ENCODE measurements at places on chromosomes 16 and 17.

DNA sequence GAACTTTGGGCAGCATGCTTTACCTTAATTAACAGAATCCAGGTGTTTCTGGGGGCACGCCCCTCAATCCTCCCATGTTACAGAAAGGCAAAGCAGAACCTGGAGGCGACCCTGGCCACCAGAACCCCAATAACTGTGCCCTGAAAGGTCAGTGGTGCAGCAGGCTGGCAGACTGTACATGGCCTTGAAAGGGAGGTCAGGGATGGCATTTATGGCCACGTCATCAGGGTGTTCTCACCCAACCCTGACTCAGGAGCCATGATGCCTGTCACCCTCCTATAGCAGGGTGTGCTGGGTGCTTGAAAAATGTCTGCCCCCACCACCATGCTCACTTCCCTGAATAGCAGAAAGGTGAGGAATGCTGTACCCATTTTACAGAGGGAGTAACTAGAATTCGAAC is 177.7 kb downstream of the TMEM132E start:
- DNase-seq = no peak

DNA sequence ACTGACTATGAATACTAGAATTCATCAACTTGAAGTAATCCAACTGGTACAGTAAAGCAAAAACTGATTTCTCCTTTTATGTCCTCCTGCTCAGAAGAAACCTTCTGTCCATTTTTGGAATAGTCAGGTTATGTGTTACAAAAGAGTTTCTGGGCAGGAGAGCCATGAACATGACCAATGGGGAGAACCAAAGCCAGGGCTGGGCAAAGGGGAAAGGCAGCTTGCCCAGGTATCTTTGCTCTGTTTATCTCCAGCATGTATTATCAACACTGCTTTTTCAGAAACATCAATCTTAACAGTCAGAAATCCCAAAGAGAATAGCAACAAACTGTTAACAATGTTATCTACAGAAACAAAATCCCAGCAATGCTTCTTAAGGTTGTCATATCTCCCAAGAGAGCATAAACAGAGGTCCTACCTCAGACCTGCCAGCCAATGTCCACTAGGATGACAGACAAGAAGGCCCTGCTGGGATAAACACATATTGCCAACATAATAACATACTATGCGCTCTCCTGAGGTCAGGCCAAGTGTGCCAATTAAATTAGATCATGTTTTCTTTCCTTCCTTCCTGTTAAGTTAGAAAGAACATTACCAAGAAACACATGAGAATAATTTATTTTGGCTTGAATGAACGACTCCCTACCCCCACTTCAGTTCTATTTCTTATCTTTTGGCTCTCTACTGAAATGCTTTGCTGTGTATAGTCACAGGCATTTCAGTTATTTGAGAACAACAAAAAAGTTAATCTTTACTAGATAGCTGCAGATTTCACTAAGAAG is 28.0 kb downstream of the BLMH start:
- no peak for DNase-seq

GRCh38 chr17:62681061-62681938 is 53.8 kb downstream of the MRC2 start:
- no peak for DNase-seq

- no peak for DNase-seq
Observed at GRCh38 chr17:50612281-50612680, 22.4 kb upstream of the ABCC3 start.

DNA sequence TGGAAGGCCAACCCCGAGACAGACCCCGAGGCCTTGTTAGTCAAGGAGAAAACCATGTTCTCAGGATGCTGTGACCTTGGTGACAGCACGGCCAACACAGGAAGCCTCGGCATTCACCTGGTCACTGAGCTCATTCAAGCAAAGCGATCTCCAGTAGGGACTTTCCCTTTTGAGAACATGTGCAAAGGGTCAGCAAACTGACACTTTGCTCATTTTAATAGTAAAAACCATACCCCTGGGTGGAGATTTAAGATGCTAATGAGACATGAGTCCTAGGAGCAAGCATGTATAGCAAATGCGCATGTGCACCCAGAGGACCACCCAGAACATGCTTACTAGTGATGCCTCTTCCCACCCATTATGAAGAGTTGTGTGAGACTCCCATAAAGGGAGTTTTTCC is 5.7 kb upstream of the SULT1A2 start:
- no peak for DNase-seq

DNA sequence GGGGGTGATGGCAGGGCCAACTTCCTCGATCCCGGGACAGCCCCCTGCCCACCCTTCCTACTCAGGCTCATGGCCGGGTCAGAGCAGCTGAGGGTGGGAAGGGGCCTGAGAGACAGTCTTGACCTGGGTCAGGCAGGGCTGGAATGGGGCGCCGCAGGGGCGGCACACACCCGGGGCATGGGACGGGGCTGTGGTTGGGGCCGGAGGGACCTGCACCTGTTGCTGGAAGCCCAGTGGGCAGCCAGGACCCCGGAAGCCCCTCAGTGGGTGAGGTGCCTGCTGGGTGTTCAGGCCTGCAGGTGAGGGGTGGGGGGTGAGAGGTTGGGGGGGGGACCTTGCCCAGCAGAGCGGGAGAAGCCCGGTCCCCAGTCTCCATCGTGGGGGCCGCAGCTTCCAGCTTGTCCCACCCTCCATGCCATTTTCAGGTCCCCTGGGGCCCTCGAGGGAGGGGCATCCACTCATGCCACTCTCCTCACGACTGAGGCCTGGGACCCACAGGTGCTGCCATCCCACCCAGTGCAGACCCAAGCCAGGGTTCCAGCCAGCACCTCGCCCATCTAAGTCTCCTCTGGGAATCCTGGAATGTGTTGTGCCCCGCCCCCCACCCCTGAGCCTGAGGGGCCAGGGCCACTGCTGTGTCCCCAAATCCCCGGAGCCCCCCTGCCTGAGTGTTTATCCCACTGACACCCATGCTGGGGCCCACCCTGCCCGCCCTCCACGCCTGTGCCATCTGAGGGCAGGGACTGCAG is 43.4 kb upstream of the ACSF3 start:
- no peak for DNase-seq

- DNase-seq = no peak
Observed at GRCh38 chr17:48551214-48551555, 6.3 kb upstream of the HOXB2 start.

GRCh38 chr16:66740010-66740409 is 11.4 kb downstream of the DYNC1LI2 start:
- DNase-seq = no peak

- no peak for DNase-seq
Observed at GRCh38 chr17:56440419-56440818, 153.1 kb upstream of the NOG start.

DNA sequence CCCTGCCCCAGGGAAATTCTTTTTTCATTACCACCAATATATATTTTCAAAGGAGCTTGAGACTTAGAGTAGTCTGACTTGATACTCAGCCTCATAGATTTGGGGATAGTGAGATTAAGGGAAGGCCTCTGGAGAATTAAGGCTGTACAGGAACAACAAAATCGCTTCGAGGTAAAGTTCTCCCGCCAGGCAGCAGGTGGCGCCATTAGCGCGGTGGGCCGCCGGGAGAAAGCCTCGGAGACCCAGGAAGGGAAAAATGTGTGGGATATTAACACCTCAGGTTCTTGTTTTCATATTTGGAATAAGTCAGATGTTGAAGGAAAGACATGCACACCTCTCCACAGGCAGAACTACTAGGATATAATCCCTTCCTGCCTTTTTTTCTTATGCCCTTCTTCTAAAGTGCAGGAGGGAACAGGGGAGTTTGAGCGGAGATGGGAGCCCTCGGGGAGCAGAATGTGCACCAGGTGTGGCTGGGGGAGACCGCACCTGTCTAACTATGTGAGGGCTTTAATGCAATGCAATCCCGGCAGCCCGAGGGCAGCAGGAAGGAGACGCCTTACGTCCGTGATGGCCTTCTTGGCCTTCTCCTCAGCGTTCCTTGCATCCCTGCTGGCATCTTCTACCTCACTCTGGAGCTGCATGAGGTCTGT is 25.9 kb downstream of the MYH3 start:
- no peak for DNase-seq

DNA sequence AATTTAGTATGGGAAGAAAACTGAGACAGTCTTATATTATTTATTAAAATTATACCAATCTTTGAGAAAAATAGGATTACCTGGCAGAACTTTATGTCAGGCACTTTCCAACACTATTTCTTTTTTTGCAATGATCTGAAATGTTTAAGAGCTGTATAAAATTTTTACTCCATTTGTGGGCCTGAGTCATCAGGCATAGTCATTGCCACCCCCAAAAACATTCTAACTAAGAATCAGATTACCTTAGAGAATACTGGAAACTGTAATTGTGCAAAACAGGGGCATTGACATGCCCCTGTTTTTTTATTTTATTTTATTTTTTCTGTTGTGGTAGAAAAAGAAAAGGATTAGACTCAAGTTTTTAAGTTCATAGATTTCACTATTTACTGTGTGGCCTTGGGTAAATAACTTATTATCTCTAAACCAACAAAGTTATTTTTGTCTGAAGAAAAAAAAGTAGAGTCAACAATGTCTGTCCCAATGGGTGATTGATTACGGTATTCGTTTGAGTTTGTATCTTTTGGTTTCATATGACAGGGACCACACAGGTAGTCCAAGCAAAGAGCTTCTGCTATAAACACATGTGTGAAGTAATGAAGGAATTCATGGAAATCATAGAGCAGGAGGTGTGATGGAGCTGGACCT is 24.6 kb downstream of the VAT1L start:
- DNase-seq = no peak

DNA sequence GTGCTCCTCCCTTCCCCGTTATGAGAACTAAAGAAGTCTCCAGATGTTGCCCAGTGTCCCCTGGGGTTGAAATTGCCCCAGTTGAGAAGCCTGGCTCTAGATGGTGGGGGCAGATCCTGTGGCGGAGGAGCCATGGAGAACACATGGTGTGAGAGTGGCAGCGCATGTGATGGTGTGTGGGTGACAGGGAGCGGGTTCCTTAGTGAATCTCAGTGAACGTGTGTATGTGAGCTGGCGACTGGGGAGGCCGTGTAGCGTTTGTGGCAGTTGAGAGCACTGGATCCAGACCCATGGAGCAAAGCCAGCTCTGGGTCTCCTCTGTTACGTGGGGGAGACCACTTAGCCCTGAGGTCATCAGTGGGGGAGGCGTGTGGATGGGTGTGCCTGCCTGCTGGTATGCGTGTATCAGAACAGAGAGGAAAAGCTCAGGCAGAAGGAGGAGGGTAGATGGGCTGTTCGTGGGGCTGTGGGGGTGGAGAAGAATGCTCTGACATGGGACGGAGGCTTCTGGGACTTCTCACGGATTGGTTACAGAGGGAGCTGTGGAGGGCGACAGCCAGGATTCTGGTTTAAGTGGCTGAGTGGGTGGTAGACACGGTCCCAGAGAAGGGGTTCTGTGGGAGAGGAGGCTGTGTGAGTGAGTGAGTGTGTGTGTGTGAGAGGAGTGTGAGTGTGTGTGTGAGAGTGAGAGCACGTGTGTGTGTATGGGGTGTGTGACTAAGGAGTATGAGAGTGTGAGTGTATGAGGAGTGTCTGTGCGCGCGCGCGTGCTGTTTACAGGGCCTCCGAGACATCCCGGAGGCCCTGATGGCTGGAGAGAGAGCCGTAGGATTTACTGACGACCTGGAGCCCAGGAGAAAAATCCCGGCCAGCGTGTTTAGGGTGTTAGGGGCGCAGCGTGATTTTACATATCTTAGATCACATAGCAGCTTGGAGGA is 193.8 kb downstream of the SNX29 start:
- DNase-seq = no peak

DNA sequence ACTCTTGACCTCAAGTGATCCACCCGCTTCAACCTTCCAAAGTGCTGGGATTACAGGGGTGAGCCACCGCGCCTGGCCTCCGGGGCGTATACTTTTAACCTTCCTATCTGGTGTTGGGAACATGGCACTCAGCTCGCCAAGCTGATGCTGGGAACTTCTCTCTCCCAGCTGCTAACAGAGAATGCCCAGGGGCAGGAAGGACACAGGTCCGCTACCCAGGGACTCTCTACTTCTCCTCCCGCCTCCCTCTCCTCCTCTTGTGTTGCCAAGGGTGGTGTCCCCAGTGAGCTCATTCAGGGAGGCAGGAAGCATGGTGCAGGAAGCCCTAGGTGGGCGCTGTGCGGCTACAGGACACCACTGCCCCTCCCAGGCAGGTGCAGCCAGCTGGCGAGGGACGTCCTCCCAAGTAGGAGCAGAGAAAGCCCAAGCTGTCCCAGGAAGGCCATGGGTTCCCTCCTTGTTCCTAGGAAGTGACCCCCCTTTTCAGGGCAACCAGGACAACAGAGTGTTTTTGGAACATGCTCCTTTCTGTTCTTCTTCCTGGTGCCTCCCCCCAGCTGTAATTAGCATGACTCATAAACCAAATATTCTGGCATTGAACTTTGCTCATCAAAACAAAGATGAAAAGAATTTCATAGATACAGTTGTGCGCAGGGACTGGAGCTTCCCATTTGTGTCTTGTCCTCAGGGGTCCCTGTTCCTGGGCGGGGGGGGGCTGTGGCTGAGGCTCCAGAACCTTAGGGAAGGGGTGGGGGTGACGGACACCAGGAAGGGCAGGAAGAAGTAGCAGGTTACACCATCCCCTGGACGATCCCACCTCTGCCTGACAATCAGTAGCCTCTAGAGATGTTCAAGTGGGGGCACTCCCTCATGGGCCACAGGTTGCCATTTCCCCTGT is 2.7 kb downstream of the C1QTNF1 start:
- no peak for DNase-seq

- no peak for DNase-seq
Observed at GRCh38 chr16:30893417-30893743, 497 bp downstream of the BCL7C start.

- DNase-seq = no peak
Observed at GRCh38 chr17:11953924-11954323, 43.4 kb downstream of the ZNF18 start.

- no peak for DNase-seq
Observed at GRCh38 chr16:27779641-27780164, 229.8 kb downstream of the KATNIP start.

GRCh38 chr16:50460538-50461399 is 87.4 kb upstream of the NKD1 start:
- no peak for DNase-seq

GRCh38 chr17:48055531-48056245 is 7.5 kb downstream of the NFE2L1 start:
- no peak for DNase-seq

DNA sequence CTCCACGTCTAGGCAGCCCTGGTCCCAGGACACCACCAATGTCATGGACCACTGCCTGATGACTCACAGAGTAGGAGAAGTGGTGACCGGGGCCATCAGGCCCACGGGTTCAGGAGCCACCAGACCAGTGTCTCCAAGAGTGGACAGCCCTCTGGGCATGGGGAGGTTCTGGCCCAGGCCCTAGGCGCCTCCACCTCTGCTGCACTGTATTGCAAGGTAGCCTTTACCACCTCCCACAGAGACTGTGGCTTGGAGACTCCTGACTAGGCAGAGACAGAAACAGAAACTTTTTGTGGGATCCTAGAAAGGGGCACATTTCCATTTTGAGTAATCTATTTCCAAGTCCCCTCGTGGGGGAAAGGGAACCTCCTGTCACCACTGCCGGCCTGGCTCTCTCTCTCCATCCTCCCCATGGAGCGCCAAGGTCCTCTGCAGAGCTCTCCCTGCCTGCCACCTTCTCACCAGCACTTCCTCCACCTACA is 2.9 kb downstream of the CDIP1 start:
- DNase-seq = no peak

All from thoracic aorta (tissue), 2 donors.